ENCODE measurements at places on chromosomes 5 and 9.

GRCh38 chr5:134003817-134004625 is 754 bp downstream of the VDAC1 start:
- peak; percentile 39 for DNase-seq

DNA sequence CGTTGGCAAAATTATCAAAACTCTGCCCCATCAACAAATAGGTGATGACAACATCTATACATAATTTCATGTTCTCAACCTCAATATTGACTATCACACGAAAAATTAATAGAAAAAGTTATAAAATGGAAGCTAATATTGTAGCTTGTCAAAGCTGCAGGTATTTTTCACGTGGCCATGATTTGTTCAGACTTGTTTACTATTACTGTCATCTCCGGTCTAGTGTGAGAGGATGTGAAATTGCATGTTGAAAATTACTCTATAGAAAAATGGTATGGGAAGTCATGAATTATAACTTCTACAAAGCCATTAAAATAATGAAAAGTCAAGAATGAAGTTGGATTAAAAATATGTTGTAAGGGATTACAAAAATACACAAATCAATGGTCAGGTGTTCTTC is 385.8 kb downstream of the PTPRD start:
- no peak for DNase-seq

GRCh38 chr5:168777651-168778050 is 198.5 kb upstream of the PANK3 start:
- DNase-seq = no peak

- no peak for DNase-seq
These were observed 341 bp downstream of the MXD3 start for GRCh38 chr5:177311392-177311722.

- no peak for DNase-seq
These were observed 568.7 kb upstream of the RGMB start for GRCh38 chr5:98204798-98205197.

GRCh38 chr5:64947031-64947430 is 178.3 kb downstream of the CWC27 start:
- DNase-seq = no peak

Data from 8988T (cell line).